ENCODE measurements at places on chromosomes 2 and 18.
A peak's percentile ranks its signal among the peaks of the same experiment; 100 is the strongest.

- DNase-seq, result no peak
Observed at GRCh38 chr2:7953195-7953594, 728.7 kb upstream of the ID2 start.

GRCh38 chr2:222033541-222033940, 265.3 kb downstream of the PAX3 start:
- no peak for DNase-seq

GRCh38 chr2:140498360-140498759, 1632.5 kb downstream of the LRP1B start:
- DNase-seq, result no peak

GRCh38 chr2:189096769-189097447, 82.7 kb downstream of the COL5A2 start:
- DNase-seq, result no peak

GRCh38 chr18:61503688-61504087, 170.5 kb downstream of the CDH20 start:
- no peak for DNase-seq

GRCh38 chr2:74632939-74633312, 15.2 kb downstream of the M1AP start:
- DNase-seq, result no peak

GRCh38 chr2:165060411-165060810, 105.1 kb upstream of the SLC38A11 start:
- peak; percentile 4 for DNase-seq

DNA sequence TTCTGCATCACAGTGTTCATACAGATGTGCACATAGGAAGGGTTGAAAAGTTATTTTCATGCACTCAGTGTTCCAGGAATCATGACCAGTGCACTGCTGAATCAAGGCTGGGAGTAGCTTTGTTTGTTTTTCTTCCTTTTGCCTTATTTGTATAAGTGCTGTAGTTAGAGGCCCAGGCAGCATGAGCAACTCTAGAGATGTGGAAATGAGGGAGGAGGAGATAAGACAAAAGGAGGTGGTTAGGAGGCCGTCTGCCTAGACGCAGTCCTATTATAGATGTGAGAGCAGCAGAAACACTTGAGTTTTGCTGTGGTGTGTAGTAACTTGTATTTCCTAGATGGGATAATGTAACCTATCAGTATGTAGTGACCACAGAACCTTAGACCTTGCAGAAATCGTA, 264.3 kb upstream of the RASGRP3 start:
- DNase-seq, result no peak

DNA sequence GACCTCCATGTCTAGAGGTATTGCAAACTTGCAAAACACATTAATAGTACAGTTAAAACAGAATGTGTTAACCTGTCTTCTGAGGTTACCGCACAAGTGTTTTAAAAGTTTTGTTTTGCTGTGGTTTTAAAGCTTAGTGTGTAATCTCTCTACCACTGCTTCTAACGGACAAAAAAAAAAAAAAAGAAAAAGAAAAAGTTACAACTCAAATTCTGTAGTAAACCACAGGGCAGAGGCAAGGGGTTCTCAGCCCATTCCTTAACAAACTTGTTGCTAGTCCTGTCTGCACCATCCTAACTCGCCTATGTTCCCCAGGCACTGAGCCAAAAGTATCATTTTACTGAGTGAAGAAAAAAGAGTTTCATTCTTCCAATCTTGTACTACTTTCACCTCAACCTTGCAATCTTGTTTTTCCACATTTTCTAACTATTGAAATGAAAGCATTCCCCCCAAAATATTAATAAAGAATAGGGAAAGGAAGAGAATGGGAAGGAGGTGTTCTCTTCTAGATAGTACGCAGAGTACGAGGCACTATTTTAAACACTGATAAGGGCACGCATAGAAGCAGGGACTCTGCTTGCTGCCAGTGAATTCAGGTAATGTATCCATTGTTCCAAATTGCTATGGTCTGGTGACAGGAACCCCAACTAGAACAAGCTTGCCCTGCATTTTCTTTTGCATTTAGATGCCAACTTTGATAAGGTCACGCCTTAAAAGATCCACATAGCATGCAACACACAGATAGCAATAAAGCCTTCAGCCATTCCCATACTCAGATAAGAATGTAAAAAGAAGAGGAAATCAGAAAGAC, 47.1 kb downstream of the IKZF2 start:
- DNase-seq, result peak; percentile 12

DNA sequence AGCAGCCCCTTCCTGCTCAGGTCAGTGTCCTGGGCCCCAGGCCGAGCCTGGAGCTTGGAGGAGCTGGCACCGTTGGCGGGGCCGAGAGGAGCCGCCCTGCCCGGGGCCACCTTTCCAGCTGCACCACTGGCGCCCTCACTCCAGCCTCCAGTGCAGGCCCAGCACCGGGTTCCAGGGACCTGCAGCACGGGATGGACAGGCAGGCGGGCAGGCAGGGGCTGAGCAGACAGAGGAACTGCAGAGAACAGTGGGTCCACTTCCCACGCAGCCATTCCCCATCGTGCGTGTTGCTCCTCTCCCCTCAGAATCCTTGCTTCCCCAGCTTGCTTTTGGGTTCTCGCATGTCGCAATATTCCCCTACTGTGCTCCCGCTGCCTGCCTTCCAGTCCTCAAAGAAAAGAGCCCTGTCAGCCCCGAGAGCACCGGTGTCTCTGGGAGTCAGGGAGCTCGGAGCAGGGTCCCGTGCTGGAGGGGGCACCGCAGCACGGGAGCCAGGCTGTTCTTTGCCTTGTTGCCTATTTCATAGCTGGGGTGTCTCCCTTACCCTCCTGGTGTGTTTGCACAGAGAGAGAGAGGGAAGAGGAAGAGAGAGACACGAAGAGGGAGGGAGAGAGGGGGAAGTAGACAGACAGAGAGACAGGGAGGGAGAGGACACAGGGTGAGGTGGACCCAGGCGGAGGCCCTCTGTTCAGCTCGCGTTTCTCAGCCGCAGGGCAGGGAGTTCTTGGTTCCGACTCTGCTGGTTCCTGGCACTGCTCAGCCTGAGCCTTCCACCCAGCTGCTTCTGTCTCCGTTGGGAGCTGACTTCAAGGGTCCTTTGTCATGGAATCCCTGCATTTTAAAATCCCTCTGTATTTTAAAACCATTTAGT, 126.0 kb downstream of the MBP start:
- no peak for DNase-seq

DNA sequence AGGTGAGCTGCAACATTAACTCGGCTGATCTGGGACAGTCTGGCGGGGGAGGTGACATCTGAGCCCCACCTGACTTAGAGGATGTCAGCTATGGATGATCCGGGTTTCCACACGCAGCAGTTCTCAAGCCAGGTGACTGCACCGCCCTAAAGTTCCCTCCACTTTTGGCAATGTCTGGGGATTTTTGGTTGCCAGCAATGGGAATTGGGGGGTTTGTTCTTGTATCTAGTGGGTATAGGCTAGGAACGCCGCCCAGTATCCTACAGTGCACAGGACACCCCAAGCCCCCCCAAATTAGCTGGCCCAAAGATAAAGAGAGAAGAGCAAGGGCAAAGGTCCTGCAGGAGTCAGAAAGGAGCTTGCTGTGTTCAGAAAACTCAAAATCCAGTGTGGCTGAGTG, 544 bp upstream of the AGFG1 start:
- no peak for DNase-seq

DNA sequence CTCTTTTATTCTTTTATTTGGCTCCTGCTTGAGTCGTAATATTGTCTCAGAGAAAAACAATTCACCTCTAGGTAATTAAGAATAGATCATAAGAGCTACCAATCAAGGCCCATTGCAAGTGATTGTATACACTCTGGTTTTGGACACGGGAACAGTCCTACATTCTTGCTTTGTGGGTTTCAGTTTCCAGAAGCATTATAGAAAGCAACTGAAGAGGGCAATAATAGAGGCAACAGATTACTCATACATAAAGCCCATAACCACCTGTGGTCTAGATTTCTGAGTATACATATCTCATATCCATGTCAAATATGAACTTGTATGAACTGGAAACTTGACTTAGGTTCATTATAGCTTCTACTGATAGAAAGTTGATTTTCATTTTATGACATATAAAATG, 65.4 kb downstream of the DIS3L2 start:
- DNase-seq, result no peak

- no peak for DNase-seq
Observed at GRCh38 chr2:232237464-232237863, 141.1 kb upstream of the ALPP start.

DNA sequence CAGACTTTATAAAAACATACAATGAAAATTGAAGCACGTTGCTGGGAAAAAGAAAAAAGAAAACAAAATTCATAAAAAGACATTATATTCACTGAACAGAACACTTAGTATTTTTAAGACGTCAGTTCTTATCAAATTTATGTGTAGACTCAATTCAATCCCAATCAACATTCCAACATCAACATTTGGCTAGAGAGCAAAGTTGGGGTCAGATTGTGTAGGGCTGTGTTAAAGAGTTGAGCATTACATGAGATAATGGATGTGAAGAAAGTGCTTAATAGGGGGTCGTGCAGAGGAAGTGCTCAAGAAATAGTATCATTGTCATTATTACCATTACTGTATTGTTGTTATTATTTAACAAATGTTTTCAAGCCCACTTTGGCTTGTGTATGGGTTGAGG, 154.1 kb upstream of the TNP1 start:
- DNase-seq, result no peak

DNA sequence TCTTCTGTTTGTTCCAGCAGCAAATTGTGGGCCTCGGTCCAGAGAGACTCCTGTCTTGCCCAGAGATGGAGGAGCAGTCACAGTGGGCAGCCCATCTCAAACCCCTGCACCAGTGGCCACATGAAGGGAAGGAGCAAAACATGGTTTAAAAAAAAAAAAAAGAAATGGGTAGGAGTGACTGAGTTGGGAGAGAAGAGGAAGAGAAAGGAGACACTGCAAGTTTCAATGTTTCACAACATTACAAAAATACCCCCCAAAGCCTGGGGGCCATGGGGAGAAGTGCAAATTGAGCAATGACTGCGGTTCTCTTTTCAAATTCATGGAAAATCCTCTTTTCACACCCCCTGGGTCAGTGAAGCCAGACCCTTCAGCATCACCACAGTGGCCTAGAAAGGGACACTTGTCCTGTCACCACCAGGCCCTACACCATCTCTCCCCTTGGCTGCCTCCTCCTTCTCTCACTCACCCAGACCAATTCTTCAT, 117.1 kb downstream of the ZFP36L2 start:
- no peak for DNase-seq

GRCh38 chr2:228430986-228431385, 249.5 kb upstream of the SPHKAP start:
- no peak for DNase-seq

Measured in right lung (tissue), 10 donors.